ENCODE measurements at places on chromosomes 16 and 17.
A peak's percentile ranks its signal among the peaks of the same experiment; 100 is the strongest.

DNA sequence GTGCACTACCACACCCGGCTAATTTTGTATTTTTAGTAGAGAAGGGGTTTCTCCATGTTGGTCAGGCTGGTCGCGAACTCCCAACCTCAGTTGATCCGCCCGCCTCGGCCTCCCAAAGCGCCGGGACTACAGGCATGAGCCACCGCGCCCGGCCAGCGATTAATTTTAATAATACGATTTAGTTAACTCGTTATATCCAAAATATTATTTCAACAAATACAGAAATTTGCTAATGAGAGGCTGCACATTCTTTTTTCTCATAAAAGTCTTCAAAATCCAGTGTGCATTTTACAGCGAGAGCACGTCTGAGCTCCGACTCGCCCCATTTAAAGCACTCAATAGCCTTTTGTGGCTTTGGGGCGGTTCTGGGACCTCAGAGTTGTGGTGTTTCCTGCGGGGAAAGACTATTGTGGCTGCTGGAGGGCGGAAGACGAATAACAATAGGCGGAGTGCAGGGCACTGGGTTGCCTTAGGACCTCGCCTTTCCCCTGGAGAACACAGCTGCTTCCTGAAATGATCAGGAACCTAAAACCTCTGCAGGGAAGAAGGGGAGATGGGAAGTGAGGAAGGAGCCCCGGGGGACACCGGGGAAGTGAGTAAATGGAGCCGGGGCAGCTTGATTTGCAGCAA, 2.9 kb upstream of the ZSCAN10 start:
- DNase-seq: no peak

DNA sequence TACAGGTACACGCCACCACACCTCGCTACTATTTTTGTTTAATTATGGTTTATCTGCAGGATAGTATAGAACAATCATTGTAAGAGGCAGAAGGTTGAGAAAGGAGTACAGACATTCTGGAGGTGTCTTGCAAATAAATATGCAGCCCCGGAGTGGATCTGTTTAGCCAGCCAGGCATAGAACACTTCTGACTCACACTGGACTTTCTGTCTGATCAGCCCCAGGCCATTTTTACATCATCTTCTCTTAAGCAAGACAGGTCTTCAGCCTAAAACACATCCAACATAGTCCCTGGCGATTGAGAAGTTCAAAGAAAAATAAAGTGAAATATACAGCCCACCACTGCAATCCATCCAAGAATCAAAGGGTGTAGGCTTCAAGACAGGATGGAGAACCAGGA, 81.4 kb downstream of the XYLT1 start:
- DNase-seq: no peak

DNA sequence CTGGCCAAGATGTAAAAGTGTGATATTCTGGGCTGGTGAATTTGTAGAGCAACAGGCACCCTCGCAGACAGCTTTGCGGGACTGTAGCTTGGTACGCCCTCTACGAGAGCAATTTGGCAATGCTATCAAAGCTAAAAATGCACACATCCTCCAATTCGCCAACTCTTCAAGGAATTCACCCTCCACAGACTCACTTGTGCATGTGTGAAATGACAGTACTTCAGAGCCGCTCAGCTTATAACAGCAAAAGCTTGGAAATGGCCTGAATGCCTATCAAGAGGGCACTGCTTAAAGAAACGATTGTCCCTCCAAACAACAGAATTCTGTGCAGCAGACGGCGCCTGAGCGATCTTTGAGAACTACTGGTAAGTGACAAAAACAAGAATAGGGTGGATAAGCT, 130.8 kb downstream of the SDK2 start:
- DNase-seq: no peak

DNA sequence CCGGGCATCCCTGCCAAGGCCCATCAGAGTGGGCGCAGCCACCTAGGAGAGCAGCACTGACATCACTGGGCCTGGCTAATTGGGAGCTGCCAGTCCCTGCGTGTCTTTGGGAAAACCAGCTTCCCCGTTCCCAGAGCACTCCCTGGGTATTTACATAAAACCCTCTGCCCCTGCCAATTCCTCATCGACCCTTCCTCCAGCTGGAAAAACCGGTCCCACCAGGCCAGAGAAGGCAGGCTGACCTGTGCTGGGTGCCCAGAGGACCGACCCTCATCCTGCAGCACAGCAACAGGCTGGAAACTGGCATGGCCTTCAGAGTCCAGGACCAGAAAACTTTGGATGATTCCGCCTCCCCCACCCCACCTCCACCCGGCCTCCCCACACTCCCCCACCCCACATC, 8.2 kb upstream of the FOXN1 start:
- DNase-seq: no peak

DNA sequence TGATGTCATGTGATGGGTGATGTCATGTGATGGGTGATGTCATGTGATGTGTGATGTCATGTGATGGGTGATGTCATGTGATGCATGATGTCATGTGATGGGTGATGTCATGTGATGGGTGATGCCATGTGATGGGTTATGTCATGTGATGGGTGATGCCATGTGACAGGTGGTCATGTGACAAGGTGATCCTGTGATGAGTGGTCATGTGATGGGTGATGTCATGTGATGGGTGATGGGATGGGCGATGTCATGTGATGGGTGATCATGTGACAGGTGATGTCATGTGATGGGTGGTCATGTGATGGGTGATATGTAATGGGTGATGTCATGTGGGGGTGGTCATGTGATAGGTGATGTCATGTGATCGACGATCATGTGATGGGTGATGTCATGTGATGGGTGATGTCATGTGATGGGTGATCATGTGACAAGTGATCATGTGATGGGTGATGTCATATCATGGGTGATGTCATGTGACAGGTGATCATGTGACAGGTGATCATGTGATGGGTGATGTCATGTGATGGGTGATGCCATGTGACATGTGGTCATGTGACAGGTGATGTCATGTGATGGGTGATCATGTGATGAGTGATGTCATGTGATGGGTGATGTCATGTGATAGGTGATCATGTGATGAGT, 17.2 kb downstream of the CD300LB start:
- peak; percentile 65 for DNase-seq

Data from GM12865 (cell line).